ENCODE measurements at places on chromosomes 2 and 18.
A peak's percentile ranks its signal among the peaks of the same experiment; 100 is the strongest.

DNA sequence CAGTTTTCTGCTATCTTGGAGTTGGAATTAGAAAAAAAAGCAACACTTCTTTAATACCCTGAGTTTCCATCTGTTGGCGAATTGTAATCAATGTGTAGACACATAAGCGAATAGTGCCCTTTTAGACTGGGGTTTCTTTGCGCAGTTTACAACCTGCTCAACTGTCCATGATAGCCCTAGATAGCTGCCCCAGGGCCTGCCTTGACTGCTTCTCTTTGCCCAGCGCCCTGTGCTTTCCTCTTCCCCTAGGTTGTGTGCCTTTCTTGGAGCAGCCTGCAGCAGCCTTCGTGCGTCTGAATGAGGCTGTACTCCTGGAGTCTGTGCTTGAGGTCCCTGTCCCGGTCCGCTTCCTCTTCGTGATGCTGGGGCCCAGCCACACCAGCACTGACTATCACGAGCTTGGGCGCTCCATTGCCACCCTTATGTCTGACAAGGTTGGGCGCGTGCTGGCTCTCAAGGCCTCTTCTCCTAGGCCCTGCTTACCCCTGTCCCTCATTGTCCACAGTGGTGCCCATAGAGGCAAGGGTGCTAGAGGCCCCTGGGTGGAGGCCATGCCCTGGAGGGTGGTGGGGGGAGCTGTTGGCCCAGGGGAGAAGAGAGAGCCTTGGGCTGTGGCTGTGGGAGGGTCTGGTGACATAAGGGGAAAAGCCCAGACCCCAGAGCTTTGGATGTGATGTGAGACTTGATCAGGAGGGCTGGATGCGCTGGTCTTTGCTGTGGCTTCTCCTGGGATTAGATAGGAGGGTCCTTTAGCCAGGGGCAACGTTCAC lies 6.9 kb downstream of the SLC4A3 start:
- no peak for DNase-seq

DNA sequence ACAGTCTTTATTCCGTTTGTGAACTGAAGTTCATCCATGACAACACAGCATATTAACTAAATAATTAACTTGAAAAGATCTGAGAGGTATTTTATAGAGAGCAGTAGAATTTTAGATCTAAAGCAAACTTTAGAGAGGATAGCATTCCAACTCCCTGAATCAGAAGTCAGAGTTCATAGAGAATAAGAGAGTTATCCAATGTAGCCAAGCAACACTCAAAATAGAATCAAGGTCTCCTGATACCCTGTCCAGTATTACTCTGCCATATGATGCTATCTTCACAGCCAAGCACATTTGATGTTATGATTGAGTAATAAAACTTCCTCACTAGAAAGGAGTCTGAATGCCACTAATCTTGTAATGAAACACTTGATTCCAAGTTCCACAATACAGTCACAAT lies 55.5 kb downstream of the RIT2 start:
- DNase-seq, result no peak

GRCh38 chr2:231615058-231615671 lies 22.5 kb downstream of the TEX44 start:
- no peak for DNase-seq

DNA sequence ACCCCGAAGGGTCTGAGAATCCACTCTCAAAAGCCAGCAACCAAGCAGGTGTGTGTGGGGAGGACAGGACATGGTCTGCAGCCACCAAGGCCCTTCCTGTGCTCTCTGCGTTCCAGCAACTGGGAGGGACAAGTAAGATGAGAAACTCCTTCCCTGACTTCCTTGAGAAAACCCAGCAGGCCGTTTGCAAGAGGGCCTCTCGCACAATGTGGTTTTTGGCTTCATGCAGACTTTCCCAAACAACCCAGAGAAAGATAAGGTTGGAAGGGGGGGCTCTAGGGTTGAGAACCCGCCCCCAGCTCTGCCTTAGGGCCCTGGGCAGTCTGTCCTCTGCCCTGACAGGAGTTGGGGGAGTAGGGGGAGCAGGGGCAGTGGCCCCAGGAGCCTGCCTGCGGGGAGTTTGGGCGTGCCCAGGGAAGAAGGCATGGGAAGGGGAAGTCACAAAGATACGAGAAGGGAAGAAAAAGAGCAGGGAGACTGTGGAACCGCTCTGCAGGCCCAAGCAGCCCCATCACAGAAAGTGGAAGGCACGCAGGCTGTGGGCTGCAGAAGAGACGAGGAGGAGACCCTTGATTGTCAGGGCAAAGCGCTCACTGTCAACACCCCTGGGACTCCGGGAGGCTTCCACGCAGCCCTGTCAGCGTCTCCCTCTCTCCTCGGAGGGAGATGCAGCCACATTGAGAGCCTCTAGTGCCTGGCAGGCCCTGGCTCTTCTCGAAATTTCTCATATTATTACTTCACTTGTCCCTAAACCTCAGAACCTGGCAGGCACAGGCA lies 99.8 kb downstream of the SMAD7 start:
- peak; percentile 51 for DNase-seq

GRCh38 chr2:161947406-161947805 lies 126.6 kb downstream of the DPP4 start:
- DNase-seq, result no peak

- no peak for DNase-seq
Observed at GRCh38 chr2:175571078-175571653, 389.7 kb upstream of the ATP5MC3 start.

- DNase-seq, result no peak
Observed at GRCh38 chr18:62729487-62730386, 14.4 kb downstream of the PHLPP1 start.

DNA sequence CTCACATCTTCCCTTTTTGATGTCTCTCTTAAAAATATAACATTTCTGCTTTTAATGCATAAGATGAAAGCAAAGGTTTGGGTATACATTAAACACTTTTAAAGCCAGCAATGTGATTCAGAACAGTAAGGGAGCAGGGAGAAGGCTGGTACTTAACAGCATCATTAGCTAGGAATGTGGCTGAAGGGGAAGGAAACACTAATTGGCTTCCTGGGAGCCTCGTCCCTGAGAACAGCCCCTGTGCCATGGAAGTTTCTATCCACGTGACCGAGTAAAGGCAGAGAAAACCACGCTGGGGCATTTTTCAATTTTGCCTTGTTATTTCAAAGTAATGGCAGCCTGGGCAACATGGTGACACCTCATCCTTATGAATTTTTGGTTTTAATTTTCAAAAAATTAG lies 109.2 kb upstream of the GPC1 start:
- no peak for DNase-seq

DNA sequence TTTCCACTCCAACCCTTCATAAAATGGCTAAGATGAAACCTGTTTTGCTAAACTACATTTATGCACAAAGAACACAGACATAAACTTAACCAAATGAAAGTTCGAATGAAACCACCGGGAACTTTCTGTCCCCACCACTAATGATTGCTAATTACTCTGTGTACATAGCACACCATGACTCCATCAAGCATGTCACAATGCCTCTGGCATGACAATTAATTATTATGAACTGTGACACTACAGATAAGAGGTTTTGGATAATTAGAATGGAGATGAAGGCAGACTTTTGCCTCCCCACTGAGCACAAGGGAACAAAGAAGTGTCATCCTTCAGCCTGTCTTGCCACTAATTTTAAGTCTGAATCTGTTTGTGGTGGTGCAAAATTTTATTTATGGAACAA lies 1.5 kb downstream of the DAPL1 start:
- DNase-seq, result no peak

DNA sequence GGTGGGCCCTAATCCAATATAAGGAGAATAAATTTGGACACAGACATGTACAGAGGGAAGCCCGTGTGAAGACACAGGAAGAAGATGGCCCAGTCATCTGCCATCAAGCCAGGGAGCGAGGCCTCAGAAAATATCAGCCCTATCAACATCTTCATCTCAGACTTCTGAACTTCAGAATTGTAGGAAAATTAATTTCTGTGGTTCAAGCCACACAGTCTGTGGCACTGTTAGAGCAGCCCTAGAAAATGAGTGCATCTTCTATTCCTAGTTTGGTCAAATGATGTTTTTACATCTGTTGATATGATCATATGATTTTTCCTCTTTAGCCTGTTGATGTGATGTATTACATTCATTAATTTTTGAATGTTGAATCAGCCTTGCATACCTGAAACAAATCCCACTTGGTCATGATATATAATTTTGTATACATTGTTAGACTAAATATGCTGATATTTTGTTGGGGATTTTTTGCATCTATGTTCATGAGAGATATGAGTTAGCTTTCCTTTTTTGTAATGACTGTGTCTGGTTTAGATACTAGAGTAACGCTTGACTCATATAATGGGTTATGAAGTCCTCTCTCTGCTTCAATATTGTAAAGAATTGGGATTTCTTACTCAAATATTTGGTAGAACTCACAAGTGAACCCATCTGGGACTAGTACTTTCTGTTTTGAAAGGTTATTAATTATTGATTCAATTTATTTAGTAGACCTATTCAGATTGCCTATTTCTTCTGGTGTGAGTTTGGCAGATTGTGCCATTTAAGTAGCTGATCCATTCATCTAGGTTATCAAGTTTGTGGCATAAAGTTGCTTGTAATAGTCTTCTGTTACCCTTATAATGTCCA lies 451.4 kb downstream of the EIPR1 start:
- DNase-seq, result no peak

GRCh38 chr2:46559261-46559660 lies 79.9 kb downstream of the TMEM247 start:
- DNase-seq, result no peak

GRCh38 chr2:209577376-209578357 lies 153.8 kb downstream of the MAP2 start:
- DNase-seq, result peak; percentile 51

GRCh38 chr18:10015941-10016819 lies 102.4 kb downstream of the VAPA start:
- no peak for DNase-seq

DNA sequence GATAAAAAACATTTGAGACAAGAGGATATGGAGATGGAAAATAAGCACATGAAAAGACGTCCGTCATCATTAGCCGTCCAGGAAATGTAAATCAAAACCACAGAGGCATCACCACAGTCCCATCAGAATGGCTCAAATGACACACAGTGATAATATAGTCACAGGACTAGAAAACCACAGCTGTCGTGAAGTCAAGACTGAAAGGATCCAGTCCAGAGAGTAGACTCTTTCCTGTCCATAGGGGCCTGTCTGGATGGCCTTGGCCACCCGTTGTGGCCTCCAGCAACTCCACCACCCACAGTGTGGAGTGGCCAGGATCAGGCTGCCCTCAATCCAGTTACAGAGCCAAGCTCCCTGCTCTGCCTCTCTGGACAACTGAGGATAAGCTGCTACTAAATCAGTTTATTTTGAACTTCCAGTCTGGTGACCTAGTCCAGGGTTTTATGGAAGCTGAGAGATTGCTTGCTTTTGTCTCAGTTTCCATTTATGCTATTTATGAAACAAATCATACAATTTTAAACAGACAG lies 60.4 kb downstream of the RHOB start:
- DNase-seq, result peak; percentile 73

DNA sequence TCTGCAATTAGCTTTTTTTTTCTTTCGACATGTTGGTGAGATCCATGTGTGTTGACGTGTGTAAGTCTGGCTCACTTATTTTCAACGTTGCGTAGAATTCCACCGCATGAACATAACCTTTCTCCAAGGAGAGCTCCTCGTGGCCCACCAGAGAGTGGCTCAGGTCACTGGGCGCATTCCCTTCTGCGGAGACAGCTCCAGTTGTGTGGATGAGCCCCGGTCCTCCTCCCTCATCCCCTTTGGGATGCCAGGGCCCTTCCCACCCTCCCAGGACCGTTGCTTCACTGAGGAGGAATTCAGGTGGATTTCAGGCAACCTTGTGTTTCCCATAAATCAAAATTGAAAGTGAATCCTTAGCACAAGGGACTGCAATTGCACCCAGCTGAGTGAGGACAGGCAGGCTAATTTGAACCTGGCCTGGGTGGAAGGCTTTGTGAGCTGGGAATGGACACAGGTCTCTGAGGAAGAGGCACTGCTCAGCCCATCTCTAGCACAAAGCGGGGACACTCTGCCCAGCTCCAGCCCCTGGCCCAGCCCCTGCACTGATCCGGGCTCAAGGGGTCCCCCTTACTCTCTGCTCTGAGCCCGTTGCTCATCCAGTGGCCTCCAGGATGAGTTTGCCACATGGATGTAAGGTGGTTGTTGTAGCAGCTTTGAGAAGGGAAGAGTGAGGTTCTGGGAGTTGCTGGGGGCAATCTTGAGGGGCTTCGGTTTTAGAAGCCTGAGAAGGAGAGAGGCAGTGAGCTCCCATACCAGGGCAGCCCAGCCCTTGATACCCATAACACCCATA lies 57.8 kb upstream of the HAAO start:
- no peak for DNase-seq

GRCh38 chr2:16746833-16747232 lies 81.2 kb upstream of the CYRIA start:
- peak; percentile 23 for DNase-seq
